ENCODE measurements at places on chromosomes 13 and 19.

- DNase-seq = no peak
These were observed 8.1 kb upstream of the SIN3B start for GRCh38 chr19:16821081-16821480.

DNA sequence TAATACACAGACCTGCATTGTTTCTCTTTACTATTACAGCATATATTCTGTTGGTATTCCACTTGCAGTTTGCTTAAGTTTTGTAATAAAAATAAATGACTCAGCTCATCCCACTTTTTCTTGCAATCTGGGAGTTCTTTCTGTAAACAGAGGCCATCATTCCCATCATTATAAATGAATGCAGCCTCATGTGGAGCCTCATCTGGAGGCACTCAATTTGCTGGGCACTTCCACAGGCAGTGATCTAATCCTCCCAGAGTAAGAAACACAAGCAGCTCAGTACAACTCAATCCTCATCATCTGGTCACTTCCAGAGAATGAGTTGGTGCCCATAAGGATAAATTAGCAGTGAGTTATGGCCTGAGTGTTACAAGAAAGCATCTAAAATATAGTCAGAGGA is 2801.9 kb downstream of the PCDH9 start:
- no peak for DNase-seq

- no peak for DNase-seq
These were observed 36.4 kb downstream of the MAU2 start for GRCh38 chr19:19356901-19357566.

- DNase-seq = no peak
These were observed at the start of gene SACS for GRCh38 chr13:23433171-23434153. Gene SACS, minus strand, starts transcription at chr13:23433702. Its CDS starts 22,463 bp downstream, at chr13:23411239.

DNA sequence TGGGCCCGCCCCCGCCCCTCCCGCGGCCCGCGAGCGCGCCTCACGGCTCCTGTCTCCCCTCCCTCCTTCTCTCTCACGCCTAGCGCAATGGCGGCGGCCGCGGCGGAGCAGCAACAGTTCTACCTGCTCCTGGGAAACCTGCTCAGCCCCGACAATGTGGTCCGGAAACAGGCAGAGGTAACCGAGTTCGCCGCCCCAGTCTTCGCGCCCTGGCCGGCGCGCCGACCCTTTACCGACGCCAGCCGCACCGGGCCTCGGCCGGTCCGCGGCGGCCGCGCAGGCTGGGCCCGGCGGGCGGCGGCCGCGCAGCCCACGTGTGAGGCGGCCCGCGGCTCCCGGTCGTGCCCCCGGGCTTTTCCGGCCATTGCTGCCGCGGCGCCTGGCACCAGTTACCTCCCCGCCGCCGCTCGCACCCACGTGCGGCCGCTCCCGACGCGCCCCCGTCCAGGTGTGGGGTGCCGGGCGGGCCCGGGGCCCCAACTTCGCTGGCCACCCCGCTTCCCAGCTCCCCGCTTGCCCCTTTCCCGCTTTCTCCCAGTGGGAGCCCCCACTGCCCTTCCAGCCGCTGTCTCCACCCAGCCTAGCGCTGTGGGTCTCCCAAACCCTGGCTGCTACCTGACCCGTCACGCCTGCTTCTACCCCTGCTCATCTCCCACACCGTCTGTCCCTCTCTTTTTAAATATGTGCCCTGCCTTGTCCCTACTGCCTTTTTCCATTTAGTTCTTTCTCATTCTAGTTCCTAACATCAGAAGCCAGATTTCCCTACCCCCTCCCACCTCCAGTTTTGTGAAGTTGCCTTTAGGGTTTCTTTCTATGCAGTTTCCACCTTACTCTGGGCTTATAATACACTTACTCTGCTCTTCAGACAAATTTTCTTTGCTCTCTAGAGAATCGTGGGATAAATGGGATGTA is 23.4 kb downstream of the IPO5 start:
- DNase-seq = no peak

DNA sequence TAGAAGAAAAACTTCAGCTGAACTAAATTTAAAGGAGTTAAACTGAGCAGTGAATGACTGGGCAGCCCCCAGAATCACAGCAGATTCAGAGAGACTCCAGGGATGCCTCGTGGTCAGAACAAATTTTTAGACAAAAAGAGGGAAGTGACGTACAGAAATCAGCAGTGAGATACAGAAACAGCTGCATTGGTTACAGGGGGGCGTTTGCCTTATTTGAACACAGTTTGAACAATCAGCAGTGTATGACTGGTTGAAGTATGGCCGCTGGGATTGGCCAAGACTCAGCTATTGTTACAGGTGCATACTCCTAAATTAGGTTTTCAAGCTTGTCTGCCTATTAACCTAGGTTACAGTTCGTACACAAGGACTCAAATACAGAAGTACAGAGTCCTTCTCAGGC is 2.2 kb upstream of the SPRYD7 start:
- DNase-seq = no peak

DNA sequence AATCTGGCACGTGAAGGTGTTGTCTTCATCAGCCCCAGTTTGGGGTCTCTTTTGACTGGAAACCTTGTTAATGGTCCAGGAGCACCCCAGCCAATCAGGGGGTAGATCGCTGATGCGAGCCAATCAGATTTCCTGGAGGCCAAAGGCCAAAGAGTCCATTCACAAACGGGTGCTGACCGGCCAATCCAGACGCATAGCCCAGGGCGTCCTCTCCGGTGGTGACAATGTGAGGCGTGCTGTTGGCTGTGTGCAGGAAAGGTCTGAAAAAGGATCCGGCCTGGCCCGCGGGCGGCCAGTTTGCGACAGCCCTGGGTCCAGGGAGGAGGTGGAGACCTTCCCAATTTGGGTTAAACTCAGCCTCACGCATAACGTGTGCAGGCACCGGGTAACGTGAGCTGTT is 3.1 kb downstream of the MAST3 start:
- no peak for DNase-seq

DNA sequence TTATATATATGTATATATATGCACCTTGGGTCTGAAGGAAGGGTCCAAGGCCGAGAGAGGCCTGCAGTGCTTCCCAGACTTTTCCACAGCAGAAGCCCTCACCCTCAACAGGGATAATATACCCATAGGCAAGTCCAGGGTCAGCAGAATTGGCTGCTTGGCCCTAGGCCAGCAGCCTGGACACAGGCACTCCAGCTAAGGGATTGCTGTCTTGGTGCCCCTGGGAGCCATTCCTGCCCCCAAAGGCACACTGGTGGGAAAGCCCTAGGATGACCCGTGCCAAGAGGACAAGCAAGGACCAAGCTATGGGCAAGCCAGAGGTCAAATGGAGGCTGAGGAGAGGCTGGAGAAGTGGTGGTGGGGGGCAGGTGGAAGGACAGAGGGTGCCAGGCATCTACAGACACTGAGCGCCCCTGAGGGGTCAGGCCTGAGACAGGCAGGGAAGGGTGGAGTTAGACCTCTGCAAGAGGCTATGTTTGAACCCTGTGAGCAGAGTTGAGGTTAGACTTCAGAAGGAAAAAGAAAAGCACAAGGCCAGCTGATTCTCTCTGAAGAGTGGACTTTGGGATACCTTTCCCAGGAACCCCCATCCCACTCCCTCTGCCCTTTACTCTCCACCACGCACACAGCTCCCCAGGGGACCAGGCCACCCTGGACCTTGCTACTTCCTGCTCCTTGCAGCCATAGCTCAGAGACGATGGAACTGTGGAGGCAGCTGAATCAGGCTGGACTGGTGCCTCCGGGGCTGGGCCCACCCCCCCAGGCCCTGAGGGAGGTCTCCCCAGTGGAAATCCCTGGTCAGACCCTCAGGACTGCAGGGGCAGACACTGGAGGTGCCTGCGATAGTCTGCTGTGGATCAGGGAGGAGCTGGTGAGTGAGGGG is at the start of gene ERICH4:
ERICH4 (plus strand) TSS at position 684 of the 883 bp plus-strand sequence; CDS start at position 698, 14 bp downstream.
- DNase-seq = no peak

- no peak for DNase-seq
These were observed 1.3 kb downstream of the HNRNPL start for GRCh38 chr19:38848299-38849146.

GRCh38 chr13:21837841-21838551 is 167.1 kb downstream of the FGF9 start:
- DNase-seq = no peak

DNA sequence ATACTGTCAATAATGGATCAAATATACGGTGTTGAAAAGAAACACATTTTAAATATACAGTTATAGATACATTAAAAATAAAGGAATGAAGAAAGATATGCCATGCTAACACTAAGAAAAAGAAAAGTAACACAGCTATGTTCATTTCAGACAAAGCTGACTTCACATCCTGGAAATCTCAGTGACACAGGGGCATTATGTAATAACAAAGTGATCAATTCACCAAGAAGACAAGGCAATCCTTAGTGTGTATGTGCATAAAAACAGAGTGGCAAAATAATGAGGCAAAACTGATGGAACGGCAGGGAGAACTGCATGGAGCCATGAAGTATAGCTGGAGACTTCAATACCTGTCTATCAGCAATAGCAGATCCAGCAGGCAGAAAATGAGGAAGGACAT is 13.1 kb downstream of the ZNF14 start:
- no peak for DNase-seq

GRCh38 chr19:7888145-7888825 is at the start of gene LRRC8E:
Gene LRRC8E, plus strand, starts transcription at chr19:7888510. Its CDS starts 7,094 bp downstream, at chr19:7895604.
- no peak for DNase-seq

DNA sequence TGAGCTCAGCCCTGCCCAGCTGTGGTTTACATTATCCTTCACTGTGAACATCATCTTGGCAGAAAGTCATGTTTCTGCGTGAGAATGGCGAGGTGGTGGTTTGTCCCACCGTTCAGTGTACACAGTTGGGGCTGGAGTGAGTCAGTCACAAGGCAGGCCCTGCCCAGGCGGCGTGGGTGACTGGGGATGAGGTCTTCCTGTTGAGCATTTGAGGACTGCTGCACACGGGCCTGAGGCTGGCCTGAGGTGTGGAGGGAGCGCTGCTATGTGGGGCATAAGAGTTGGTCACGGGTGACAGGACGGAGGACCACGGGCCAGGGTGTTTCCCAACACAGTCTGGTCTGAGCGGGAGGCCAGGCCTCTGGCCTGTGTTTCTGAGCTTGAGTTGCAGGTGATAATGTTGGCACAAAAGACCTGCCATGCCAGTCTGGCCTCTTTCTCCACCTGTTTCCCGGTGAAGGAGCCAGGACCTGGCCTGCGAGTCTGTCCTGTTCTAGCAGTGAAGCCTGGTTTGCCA is 13.4 kb upstream of the C19orf33 start:
- DNase-seq = no peak

DNA sequence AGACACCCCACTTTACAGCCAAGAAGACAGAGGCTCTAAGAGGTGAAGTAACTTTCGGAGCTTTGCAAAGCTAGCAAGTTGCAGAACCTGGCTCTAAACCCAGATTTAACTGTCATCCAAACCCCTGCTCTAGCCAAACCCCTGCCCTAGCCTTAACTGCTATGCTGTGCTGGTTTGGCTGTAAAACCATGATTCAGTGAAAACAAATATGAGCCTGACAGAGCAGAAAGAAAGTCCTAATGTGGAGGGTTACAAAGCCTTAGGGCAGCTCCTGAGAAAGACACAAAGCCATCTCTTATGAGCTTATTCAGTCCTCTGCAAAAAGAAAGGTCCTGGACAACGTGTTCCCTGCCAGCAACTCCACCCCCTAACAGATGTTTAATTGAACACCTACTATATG is 172.8 kb downstream of the KATNAL1 start:
- no peak for DNase-seq

DNA sequence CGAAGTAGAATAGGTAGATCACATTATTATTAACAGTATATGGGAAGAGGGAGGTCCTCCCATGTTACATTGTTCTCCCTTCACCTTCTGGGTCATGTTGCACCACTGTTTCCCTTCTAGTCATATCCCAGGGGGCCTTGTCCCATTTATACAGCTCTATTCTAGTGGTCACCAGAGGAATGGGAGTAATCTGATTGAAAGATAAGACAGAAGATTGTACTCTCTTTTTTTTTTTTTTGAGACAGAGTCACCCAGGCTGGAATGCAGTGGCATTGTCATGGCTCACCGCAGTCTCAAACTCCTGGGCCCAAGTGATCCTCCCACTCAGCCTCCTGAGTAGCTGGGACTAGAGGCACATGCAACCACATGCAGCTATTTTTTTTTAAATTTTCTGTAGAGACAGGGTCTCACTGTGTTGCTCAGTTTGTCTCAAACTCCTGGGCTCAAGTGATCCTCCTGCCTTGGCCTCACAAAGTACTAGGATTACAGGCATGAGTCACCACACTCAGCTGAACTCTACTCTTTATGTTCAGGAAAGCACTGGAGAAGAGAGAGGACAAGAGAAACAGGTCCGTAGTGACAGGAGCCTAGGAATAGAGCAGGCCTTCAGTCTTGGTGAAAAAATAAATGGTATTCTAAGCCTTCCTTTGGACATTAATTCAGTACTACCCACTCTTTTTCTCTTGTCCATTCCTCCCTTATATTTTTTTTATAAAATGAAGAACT is 4.3 kb upstream of the ZNF529 start:
- DNase-seq = no peak

DNA sequence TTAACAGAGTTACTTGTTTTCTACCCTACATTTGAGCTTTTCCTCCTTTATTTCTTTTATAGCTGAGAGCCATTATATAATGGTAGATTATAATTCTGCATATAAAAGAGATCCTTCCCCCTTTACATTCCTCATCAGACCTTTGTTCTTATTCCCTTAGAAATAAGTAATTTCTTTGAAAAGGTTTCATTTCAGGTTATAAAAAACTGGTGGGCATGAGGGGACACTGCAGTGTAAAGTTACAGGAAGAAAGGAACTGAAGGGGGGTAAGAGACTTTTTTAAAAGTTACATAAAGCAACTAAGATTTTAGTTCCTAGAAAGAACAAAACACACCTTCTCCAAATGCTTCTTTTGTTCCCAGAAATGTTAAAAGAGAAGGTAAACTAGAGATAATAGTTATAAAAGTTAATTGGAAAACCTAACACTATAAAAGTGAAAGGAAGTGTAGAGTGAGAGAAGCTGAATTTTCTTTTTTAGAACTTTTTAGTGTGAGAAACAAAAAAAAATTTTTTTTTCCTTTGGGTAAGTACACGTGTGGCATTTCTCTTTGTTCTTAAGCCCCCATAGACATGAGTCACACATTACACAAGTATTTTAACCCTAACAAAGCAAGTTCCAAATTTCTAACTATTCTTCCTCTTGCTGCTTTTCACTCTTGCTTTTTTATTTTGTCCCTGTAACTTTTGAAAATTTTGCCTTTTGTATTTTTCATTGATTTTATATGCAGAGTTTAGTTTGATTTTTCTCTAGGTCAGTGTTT is 106.4 kb upstream of the MLNR start:
- DNase-seq = no peak

DNA sequence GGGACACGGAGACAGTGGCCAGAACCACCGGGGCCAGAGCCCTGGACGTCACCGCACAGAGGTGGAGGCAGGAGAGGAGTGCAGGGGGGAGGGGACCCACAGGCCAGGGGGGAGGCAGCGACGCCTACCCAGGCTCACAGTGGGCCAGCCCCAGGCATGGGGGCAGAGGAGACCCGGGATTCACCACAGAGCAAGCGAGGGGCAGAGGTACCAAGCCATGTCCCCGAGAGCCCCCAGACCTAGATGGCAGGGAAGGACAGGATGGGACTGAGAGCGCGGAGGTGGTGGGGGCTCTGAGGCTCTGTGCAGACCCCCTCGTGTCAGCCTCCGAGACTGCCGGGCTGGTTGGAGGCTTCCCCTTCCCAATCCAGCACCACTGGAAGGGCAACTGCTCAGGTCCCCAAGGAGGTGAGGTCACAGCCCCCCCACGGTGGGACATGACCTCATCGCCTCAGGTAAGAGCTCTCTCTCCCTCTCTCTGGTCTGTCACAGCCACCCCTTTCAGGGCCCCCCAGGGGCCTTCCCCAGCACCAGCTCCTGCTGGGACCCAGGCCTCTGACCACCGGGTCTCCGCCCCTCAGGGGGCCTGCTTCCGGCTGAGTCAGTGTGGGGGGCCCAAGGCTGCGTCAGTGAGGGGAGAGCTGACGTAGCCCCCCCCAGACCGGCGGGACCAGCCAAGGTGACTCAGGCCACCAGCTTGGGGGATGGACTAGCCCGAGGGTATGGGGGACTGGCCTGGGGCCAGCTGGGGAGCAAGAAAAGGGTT is 2.2 kb upstream of the IL11 start:
- no peak for DNase-seq

Data from urinary bladder (tissue), 4 donors.